ENCODE measurements at places on chromosomes 2 and 18. TPM values are rescaled to one million over a fixed set of nuclear protein-coding genes. Genes with fewer than 3 reads are reported as not detected.

Gene GKN1
- not detected for polyA plus RNA-seq

Gene ASXL3
- polyA plus RNA-seq, result 0.69 TPM

Gene CREG2
- not detected for polyA plus RNA-seq

Gene FAHD2B
- 21.1 TPM for polyA plus RNA-seq

Gene POLR1B
- polyA plus RNA-seq, result 6.5 TPM

Gene REG3G
- polyA plus RNA-seq, result not detected

Gene TWIST2
- polyA plus RNA-seq, result 1.4 TPM

Gene LAMA3
- 1.2 TPM for polyA plus RNA-seq

Gene PLEK
- 1.4 TPM for polyA plus RNA-seq

Gene ZSCAN30
- polyA plus RNA-seq, result 6.2 TPM

Gene GCG
- polyA plus RNA-seq, result not detected

Gene NOL4
- polyA plus RNA-seq, result not detected

Gene SULT6B1
- polyA plus RNA-seq, result not detected

Gene FEV
- polyA plus RNA-seq, result not detected

Gene DYNAP
- polyA plus RNA-seq, result not detected

Gene TDRD15
- not detected for polyA plus RNA-seq

Gene SERPINB12
- not detected for polyA plus RNA-seq

Gene PFN4
- polyA plus RNA-seq, result 0.14 TPM

Gene FIGLA
- not detected for polyA plus RNA-seq

Gene ASB18
- 6.7 TPM for polyA plus RNA-seq

Gene CPO
- 0.10 TPM for polyA plus RNA-seq

Gene ACTG2
- 4.4 TPM for polyA plus RNA-seq

Gene MC5R
- not detected for polyA plus RNA-seq

Gene NPC1
- 7.8 TPM for polyA plus RNA-seq

Gene AAK1
- 34.4 TPM for polyA plus RNA-seq

Gene POTEC
- not detected for polyA plus RNA-seq

Gene PSD4
- 1.6 TPM for polyA plus RNA-seq

Gene SPATA3
- polyA plus RNA-seq, result not detected

Gene LPIN2
- polyA plus RNA-seq, result 12.8 TPM

Gene SEMA4F
- 2.8 TPM for polyA plus RNA-seq

Gene OTOS
- not detected for polyA plus RNA-seq
